ENCODE measurements at places on chromosomes 2 and 18.

GRCh38 chr18:32511147-32511546 is 40.5 kb upstream of the GAREM1 start:
- no peak for DNase-seq

GRCh38 chr2:238141541-238142318 is 3.3 kb downstream of the KLHL30 start:
- DNase-seq, result no peak

GRCh38 chr2:238567996-238568395 is 141.3 kb downstream of the ASB1 start:
- no peak for DNase-seq

GRCh38 chr2:23241611-23242245 is 143.3 kb upstream of the KLHL29 start:
- no peak for DNase-seq

GRCh38 chr18:11425211-11425610 is 184.2 kb upstream of the SLC35G4 start:
- DNase-seq, result no peak

DNA sequence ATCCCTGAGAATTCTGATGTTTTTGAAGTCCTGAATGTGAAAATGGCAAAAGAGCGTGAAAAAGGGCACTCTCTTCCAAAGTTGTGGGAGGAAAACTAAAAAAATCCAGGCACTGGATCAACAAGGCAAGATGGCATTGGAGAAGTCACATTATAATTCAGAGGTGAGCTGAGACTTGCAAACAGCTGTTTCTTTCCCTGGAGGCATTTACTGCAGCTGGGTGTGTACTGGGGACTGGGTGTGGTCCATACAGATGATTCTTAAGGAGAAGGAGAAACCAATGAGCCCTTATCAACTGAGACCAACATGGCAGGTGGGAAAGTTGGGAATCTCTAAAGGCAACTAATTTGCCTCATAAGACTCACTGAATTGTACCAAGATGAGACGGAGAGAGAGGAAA is 313.9 kb downstream of the TRIB2 start:
- no peak for DNase-seq

DNA sequence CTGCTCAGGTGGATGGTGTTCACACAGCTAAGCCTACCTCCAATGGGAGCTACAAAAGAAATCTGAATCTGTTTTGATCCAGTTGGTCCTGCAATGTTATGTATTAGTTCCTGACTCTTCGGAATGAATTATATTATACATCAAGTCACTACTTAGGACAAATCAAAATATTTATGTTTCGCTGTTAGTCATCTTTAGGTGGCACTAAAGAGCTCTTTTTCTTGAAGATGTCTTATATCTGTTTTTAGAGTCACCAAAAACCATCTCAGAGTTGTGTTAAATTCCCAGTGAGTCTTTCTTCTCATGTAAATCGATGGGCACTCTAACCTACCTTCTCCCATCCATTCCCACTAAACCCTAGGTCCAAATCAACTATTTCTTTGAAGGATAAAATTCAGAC is 2.2 kb downstream of the DNER start:
- DNase-seq, result no peak

DNA sequence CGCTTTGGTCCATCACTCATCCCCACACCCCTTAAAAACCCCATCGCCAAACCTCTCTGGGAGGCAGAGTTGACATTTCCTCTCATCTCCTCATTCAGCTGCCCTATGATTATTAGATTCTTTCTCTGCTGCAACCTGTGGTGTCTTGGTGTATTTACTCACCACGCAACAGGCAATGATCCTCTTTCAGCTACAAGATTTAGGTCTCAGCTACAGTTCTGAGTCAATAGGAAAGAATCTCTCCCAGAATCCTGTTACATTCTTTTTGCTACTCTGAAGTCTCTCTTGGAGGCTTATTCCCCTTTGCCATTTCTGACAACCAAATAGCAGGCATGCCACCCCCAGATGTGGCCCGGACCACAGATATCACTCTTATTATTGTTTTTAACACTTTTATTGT is 468.3 kb upstream of the GYPC start:
- no peak for DNase-seq

GRCh38 chr2:69007603-69008002 is 5.4 kb upstream of the ANTXR1 start:
- DNase-seq, result no peak

- no peak for DNase-seq
Measured at GRCh38 chr18:3577281-3577855, 127.4 kb downstream of the TGIF1 start.

GRCh38 chr2:170930131-170930990 is 1.3 kb downstream of the GORASP2 start:
- peak; percentile 76 for DNase-seq

- DNase-seq, result no peak
Measured at GRCh38 chr2:46647766-46648742, 168.7 kb downstream of the TMEM247 start.

GRCh38 chr18:38174173-38174572 is 608.6 kb upstream of the CELF4 start:
- no peak for DNase-seq

GRCh38 chr2:176745543-176746200 is 466.9 kb upstream of the HNRNPA3 start:
- DNase-seq, result no peak

Data from activated CD4-positive, alpha-beta T cell treated with anti-CD3 and anti-CD28 coated beads for 48 hours (primary cell).